ENCODE measurements at places on chromosomes 7 and 10.

- DNase-seq, result no peak
These were observed 20.7 kb downstream of the ZMIZ2 start for GRCh38 chr7:44769376-44769775.

- DNase-seq, result no peak
These were observed 55.7 kb downstream of the CUBN start for GRCh38 chr10:17073725-17074540.

- no peak for DNase-seq
These were observed 27.4 kb downstream of the COL1A2 start for GRCh38 chr7:94422136-94422535.

DNA sequence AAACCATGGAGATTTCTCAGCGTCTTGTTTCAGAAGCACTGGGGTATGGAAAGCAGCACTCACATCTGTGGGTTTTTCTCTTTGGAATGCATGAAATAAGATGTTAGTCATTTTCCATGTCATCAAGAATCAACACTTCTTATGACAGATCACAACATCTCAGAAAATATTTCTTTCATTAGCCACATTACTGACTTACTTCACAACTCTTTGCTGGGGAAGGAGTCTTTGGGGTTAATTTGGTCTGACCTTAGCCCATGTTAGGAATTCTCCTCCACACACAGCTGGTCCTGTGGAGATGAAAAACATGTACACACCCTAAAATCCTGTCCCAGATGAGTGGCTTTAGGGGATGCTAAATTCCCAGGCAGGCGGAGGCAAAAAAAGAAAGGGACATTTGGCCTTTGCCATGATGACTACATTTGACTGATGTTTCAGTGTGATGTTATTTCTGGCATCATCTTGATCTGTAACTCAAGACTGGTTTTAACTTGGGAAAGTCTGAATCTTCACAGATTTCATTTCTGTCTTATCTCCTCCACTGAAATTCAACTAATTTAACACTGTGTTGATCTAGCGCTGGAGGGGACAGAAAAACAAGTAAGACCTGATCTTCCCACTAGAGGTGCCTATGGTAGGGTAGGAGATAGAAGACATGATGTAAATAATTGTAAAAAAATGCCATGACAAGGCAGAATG lies 363.2 kb downstream of the PRPF18 start:
- DNase-seq, result no peak

DNA sequence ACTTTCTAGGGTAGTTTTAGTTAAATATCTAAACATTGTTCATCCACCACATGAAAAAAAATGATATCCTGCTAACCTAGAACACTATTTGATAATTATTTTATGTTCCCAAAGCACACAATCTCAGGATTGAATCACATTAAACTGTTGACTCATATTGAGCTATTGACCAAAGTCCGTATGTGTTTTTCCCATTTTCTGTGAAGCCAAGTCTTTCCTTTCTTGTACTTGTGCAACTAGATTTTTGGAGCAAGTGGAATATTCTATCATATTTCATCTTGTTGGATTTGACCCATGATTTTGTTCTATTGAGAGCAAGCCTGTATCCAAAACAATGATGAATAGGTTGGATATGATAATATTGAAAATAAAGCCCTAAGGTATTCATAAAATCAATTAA lies 164.6 kb downstream of the SKAP2 start:
- DNase-seq, result no peak

Data from HEK293T (cell line).